ENCODE measurements at places on chromosomes 16 and 17.

DNA sequence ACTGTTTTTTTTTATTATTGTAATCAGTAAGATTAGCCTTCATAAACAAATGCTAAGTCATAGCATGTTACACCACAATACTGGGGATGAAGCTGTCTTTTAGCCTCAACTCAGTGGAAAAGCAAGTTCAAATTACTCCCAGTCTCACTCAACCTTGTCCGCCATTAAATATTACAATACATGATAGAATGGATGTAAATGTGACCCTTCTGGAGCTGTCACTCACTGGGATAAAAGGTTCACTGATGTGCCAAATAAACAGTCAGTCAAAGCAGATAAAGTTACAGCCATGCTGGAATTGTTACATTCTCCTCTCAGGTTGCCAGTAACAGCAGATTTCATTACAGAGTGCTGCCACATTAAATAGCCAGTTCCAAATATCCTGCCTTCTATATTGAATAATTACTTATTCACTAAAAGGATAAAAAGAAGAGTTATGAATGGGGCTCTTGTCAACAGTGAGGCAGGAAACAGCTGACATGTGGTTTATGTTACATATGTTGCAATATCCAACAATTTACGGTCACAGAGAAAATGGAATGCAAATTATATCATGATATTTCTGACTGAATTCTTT, 53.4 kb downstream of the BRIP1 start:
- DNase-seq, result peak; percentile 63

DNA sequence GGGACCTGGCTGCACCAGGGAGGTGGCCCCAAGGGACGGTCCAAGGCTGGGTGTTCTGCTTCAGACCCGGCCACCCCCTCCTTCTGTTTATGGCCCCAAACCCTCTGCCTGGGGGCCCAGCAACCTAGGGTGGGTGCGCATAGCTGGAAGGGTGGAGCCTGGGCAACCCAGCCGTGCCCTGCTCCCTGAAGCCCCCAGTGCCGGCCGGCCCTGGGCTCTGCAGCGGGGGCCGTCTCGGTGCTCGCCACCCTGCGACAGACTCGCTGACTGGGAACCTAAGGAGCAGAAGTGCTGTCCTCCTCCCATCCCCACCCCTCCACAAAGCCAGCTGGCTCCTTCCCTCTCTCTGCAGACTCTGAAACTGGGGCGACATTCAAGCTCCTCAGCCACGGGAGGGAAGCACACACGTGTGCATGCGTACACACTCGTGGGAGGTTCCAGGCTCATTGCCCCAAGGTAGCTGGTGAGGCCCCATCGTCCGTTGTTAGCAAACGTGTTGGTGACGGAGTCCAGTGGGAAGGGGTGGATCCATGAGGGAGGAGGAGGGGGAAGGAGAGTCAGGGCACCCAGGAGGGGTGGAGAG, 43.4 kb downstream of the ENGASE start:
- DNase-seq, result no peak

- DNase-seq, result no peak
Measured at GRCh38 chr16:262121-262745, 13.5 kb downstream of the RGS11 start.

DNA sequence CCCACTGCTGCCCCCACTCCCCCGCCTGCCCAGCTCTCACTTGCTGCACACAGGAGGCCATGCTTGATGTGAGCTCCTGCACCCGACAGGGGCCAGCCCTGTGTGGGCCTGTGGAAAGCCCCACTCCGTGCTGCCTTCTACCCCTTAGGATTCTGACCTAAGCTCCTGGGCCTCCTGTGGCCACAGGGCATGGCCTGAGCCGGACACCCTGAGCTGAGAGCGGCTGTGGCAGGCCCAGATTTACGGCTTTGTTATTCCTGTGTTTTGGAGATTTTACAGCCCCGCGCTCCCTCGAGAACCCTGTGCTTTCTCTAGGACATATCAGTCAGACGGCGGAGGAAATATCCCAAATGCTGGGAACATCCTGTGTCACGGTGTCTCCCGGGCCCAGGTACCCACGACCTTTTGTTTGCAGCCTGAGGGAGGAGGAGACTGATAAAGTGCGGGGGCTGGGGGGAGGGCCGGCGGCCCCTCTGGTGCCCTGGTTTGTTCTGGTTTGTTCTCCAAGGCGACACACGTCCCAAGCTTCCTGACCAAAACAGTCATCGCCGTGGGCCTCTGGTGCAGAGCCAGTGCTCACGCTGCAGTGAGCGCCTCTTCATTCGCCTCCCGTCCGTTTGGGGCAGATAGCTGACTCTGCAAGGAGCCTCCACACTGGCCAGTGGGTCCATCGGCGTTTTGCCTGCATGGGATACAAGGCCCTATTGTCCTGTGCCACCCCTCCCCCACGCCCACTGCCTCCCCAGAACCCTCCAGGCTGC, 363.4 kb downstream of the C16orf95 start:
- DNase-seq, result no peak

DNA sequence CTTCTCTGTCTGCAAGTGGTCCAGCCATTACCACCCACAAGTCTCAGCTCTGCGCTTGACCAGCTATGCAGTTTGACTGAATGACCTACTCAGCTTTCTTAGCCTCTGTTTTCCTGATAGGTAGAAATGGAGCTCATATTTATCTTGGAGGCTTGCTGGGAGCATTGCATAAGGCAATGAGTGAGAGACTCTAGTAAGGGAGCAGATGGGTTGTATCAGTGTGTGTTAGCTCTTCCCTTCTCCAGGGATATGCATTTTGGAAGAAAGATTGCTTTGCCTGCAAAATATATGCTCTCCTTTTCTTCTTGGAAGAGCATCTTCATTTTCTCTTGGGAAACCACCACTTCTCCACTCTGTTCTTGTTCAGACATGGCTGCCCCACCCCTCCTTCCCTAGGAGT, 26.1 kb downstream of the DHRS7C start:
- no peak for DNase-seq

DNA sequence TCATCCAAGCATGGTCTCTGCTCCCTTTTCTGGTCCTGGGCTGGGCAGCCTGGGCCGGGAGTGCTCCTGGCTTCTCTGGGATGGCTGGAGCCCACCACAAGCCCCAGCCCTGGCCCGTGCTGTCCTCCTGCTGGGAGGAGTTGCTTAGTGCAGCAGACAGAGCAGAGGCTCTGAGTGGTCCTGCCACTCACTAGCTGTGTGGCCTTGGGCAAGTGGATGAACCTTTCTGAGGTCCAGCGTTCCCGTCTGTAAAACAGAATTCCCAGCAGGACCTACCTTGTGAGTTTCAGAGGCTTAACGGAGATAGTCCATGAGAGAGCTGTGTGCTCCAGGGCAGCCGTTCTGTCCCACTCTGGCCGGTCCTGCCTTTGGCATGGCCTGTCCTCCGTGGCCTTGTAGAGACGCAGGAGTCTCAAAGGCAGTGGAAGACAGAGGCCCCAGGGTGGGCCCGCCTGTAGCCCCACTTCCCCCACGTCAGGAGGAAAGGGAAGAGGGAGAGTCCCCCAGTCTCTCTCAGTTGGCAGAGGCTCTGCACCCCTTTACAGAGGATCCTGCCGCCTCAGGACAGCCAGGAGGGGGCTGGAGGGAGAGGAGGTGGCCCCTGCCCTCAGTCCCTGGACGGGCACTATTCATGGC, 7.8 kb downstream of the MYO15B start:
- no peak for DNase-seq

- no peak for DNase-seq
Measured at GRCh38 chr17:79803997-79804855, 7.3 kb upstream of the CBX8 start.

DNA sequence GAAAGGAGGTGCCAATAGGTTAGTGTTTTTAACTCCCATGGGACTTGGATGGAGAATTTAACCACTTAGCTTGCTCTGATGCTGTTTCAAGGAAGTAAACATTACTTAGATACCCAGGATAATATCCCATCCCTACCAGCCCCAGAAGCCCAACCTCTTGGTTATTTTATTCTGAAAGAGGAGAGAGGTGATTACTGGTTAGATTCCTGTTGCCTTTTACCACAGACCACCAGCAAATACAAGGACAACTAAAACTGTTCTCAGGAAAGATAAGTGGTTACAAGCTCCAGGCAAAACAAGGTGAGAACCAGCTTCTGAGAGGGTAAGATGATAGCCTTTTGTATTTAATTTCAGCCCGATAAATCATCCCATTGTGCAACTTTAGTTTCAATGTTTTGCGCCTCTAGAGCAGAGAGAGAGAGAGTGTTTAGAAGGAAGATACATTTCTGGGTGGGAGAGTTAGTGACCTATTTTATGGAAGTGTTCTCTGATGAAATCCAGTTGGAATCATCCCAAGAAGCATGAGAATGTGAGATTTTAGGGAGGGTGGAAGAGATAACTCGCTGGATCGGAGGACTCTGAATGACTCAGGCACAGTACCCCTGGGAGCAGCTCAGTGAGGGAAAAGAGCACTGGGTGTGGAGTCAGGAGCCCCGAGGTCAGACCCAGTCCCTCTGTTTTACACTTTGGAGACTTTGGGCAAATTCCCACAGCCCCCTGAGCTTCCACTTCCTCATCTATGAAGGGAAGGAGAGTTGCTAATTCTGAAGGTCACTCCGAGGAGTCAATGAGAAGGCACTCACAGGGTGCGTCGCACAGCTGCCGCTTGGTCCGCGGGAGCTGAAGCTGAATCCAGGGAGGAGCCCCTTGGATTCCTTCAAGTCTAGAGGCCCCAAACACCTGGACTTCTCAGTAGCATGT, 12.1 kb downstream of the GLP2R start:
- peak; percentile 86 for DNase-seq

GRCh38 chr16:83835586-83836566, 28.1 kb downstream of the HSBP1 start:
- DNase-seq, result peak; percentile 77

- no peak for DNase-seq
Measured at GRCh38 chr17:17757391-17757791, 76.1 kb downstream of the RAI1 start.

DNA sequence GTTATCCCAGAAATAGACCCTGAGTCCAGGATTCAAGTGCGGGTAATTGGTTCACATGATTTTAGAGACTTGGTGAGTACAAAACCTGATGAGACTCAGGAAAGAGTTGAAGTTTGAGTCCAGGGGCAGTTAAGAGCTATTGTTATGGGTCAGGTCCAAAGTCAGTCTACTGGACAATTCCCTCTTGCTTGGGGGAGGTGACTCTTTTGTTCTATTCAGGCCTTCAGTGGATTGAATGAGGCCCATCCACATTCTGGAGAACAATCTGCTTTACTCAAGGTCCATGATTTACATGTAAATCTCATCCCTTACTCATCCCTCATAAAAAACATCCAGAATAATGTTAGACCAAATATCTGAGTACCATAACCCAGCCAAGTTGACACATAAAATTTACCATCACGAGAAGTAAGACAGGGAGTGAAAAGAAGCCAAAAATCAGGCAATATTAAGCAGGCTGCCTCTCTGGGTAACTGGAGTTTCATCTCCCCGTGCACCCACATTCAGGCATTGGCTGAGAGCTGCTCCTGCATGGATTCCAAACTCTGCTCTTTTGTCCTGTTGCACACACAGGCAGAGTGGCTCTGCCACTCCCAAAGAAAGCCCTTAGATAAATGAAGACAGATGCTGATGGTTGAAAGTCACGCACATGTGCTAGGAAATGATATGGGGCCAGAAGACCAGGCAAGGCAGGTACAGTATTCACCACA, 156.0 kb upstream of the SALL1 start:
- peak; percentile 10 for DNase-seq

DNA sequence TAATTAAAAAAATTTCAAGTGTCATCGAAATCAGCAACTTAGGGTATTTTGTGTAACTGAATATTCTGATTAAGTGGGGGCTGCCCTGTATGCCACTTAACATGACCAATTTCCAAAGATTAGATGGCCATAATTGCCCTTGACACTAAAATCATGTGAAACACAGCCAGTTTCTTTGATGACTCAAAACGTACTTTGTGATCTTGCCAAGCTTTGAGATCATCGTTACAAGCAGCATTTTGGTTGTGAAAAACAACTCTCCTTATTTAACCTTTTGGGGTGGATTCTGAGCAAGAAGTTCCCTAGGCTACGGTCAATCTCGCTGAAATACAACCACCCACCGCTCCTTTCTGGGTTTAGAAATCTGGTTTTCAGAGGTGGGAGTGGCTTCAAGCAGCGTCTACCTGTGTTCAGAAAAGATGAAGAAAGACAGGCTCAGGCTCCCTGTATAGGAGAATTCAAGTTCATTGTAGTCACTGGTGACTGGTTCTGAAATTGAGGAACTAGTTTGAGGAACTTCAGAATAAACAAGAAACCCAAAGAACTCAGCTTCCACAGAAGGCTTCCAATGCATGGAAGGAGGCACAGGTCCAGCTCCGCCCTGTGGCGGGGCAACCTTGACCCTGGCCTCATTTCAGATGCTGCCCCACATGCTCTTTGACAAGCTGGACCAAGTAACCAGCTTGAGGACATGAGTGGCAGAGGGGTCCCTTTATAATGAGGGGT, 9.4 kb downstream of the MAP3K14 start:
- DNase-seq, result peak; percentile 93

DNA sequence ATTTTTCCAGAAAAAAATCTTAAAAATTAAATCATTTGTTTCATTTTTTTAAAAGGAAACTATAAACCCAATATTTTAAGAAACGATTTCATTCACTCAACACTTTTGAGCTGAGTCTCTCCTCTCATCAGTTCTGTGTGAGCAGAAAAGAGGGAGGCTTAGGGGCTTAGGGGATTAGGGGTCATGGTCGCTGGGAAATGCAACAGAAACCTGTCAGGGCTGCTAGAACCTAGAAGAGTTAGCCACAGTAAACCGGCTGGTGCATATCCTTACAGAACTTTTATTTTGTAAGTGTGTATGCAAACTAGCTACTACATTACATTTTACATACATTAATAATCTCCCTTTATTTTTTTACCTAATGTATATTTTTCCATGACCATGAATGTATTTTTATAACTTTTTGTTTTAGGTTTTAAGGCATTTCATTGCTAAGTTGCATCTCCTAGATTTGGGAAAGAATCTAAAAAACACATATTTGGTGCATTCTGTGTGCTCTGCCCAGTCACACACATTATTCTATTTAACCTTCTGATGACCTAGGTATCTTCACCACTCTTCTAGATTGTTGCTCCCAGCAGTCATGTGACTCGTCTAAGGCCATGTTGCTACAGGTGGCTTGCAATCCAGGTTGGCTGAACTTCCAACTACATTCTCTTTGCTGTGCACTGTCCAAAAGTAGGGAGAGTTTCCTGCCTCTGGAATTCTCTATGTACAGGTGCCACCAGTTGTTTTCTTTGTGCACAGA, 24.4 kb downstream of the TBC1D3B start:
- DNase-seq, result no peak

GRCh38 chr16:87206646-87207451, 110.3 kb downstream of the C16orf95 start:
- DNase-seq, result peak; percentile 93
